ENCODE measurements at places on chromosomes 2 and 18.
A peak's percentile ranks its signal among the peaks of the same experiment; 100 is the strongest.

DNA sequence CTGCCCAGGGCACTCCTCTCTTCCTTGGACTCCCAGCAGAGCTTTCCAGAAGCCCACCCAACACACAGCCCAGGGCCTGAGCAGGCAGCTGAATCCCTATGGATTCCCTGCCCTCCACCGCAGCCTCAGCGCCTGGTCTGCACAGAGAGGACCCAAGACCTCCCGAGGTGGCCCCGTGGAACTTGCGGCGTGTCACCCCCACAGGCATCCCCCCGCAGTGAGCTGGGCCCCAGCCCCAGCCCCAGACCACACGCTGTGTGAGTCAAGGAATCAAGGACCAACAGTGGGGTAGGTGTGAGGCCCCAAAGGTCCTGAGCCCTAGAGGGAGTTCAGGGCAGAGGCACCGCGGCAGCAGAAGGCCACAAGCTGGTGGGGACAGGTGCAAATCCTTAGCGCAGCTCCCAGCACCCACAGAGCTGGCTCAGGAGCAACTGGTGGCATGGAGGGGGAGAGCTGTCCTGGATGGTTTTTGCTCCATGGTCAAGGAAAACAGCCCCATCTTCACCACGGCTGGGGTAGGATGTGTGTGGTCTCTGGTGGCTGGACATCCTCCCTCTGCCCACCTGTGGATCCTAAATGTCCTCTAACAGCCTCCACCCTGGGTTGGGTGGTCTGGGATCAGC is 8.5 kb downstream of the HS6ST1 start:
- DNase-seq: no peak

GRCh38 chr2:135799738-135800137 is 37.2 kb downstream of the LCT start:
- DNase-seq: no peak

GRCh38 chr18:2716394-2717326 is 61.1 kb downstream of the SMCHD1 start:
- no peak for DNase-seq

DNA sequence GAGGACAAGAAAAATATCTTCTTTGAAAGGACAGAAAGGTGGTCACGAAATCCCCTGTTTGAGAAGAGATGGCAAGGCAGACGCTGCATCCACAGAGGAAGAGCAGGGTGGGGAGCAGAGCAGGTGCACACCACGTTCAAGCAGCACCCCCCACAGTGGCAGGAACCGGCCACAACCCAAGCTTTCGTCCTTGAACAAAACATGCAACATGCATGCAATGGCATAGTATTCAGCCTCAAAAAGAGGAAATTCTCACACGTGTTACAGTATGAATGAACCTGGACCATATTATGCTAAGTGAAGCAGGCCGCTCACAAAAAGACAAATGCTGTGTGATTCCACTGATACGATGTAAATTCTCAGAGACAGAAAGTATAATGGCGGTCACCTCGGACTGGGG is 51.4 kb downstream of the CMPK2 start:
- DNase-seq: no peak

DNA sequence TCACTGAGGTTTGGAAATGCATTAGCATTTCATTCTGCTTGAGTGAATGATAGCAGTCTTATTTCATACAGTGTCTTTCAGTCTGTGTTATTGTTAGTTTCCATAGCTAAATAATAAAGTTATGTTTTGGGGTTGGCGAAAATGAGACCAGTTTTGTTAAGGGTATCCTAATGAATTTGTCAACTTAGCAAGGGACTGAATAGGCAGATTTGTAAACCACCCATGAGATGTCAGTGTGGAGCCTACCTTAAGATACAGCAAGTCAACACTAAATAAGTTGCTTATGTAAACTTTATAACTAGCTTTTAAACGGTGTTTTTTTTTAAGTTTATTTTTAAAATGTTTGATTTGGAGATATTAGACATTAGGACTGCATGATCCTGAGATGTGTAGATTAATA is 11.9 kb downstream of the NAPG start:
- no peak for DNase-seq

GRCh38 chr18:6782861-6783260 is 53.3 kb downstream of the ARHGAP28 start:
- DNase-seq: no peak

DNA sequence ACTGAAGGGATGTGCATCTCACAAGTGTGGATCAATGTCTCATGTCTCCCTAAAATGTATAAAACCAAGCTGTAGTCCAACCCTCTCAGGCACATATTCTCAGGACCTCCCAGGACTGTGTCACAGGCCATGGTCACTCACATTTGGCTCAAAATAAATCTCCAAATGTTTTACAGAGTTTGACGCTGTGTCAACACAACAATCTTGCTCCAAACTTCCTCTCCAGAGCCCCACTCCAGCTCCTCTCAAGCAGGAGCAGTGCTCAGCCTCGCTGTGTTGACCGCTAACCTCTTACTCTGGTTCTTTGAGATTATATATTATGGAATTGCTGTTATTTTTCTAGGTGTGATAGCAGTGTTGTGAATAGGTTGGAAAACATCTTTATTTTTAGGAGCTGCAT is 56.2 kb downstream of the CYP27C1 start:
- DNase-seq: no peak

GRCh38 chr2:10369269-10370255 is 66.9 kb downstream of the HPCAL1 start:
- no peak for DNase-seq

DNA sequence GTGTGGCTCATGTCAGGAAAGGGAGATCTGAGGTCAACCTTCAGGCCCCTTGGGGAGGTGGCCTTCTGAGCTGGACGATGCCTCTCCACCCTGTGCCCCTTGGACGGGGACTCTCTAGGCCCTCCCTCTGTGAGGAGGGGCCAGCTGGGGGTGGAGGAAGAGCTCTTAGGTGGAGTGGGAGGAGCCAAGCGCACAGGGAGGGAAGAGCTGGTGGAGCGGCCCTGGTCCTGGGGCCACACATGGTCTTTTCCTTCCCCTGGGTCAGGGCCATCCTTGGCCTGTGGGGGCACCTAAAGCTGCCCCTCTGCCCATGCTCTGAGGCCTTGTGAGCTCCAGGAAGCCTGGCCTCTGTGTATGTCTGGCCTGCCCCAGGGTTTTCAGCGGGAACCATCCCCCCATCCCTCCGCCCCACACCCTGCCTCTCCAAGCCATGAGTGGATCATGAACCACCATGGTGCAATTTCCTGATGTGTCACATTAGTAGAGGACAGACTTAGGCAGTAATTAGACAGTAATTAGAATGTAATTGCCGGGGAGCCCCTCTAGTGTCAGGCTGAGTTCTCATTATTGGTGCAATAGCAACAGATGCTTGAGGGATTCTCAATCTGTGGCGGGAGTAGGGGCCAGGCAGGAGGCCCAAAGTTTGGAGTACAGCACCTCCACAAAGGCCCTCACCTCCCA is 63.0 kb downstream of the GLI2 start:
- DNase-seq: no peak

GRCh38 chr2:218422403-218423086 is 3.6 kb downstream of the VIL1 start:
- DNase-seq: no peak

DNA sequence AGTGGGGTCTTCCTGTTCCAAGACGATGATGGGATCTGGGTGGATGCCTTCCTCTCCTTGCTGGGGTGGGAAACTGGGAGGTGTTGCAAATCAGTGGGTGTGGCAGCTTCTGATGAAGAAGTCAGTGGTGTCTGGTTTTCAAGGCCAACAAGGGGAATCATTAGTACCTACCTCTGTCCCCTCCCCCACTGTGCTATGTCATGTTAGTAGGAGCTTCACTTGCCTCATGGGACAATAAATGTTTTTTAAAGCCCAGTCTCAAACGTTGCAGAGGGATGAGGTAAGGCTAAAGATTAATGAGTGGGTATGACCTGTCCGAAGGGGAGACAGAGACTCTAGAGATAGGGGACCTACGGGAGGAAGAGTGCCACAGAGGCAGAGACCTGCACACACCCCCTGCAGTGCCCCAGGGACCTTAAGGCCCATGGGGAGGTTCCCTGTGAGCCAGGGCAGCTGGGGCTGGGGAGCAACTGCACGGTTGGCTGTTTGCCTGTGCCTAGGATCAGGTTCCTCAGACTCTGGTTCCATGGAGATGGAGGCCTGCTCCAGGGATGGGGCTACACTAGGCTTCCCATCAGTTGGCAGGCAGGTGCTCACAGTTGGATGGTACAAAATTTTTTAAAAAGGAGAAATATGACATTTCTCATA is 37.8 kb upstream of the SLC1A4 start:
- no peak for DNase-seq

- DNase-seq: no peak
These were observed 60.3 kb downstream of the KIAA2012 start for GRCh38 chr2:202133200-202133908.

- DNase-seq: peak; percentile 44
These were observed 83.6 kb downstream of the MREG start for GRCh38 chr2:215929602-215930335.

DNA sequence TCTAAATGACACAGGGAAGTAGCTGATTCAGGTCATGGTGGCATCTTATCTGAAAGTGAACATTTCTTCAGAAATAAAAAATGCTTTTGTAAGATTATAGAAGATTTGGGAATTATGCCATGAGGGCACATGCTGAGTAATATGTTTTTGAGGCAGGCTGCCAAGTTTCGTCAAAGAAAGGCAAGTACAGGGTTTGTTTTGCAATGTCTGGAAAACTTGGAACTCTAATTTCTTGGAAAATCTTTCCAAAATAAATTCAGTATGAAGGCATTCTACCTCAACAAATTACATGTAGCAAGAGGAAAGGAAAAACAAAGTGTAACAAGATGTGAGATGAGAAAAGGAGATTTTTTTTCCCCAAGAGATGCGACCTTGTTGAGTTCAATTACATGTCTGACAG is 167.7 kb downstream of the PLCL1 start:
- no peak for DNase-seq

DNA sequence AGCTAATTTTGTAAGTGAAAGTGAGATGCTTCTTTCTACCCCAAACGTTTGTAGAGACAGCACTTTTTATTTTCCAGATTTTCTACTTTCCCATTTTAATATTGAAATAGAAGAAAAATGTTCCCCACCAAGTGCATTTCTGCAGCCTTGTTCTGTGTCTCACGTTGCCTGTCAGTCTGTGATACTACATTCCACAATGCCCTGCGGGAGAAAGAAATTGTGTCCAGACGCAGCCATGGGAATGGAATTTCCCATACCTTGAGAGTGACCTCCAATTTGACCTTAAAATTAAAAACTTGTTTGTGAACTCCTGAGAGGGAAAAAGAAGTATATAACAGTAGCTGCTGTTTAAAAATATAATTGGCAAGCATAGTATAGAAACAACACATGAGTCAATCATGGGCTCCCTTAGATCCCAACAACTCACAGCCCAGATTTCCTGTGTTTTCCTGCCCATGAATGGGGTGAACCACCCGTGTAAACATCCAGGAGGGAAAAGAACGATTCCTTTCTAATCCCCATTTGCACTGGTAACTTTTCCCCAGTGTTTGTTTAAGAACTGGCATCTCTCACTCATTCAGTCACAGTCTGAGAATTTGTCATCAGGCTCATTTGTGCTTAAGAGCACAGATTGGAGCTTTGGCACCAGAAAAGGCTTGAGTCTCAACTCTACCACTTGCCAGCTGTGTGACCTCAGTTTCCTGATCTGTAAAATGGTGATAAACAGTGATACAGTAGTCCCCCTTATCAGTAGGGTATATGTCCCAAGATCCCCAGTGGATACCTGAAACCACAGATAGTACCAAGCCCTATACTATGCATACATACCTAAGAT is 166.1 kb upstream of the ZNF521 start:
- DNase-seq: no peak

DNA sequence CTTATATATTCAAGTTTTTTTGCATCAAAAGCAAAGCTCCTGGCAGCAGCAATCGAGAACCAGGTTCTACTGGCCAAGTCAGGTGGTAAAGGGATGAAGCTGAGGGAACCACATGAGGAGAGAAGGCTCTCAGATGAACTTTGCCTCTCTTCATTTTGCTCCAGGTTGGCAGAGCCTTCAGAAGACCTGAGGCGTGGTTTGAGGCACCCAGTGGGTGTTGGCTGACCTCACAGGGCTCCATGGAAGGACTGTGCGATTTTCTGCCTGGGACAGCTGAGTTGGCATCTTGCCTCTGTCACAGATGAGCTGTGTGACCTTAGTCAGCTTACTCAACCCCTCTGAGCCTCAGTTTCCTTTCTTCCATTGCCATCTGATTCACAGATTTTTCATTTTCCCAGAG is 89.0 kb downstream of the INSIG2 start:
- no peak for DNase-seq

DNA sequence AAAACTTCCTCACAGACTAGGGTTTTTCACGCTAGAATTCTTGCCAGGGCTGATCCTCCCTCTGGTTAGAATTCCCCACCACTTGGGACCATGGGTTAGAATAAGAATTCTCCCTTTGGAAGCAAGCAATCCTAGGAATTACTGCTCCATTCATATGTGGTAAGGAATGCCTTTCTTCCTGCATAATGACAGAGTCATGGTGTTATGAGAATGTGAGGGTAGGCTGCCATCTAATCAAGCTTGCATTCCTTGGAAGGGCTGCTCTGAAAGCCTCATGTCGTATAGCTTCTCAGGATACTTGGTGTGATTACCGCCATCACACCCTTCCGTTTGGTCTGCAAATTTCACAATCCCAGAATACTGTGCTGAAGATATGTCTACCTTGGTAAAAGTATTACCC is 1282.4 kb upstream of the PIK3C3 start:
- no peak for DNase-seq

GRCh38 chr18:48131042-48131441 is 200.6 kb upstream of the SMAD2 start:
- DNase-seq: no peak

GRCh38 chr2:155310589-155310988 is 612.1 kb downstream of the KCNJ3 start:
- DNase-seq: no peak

- DNase-seq: no peak
These were observed 14.0 kb downstream of the USP34 start for GRCh38 chr2:61456746-61457420.

DNA sequence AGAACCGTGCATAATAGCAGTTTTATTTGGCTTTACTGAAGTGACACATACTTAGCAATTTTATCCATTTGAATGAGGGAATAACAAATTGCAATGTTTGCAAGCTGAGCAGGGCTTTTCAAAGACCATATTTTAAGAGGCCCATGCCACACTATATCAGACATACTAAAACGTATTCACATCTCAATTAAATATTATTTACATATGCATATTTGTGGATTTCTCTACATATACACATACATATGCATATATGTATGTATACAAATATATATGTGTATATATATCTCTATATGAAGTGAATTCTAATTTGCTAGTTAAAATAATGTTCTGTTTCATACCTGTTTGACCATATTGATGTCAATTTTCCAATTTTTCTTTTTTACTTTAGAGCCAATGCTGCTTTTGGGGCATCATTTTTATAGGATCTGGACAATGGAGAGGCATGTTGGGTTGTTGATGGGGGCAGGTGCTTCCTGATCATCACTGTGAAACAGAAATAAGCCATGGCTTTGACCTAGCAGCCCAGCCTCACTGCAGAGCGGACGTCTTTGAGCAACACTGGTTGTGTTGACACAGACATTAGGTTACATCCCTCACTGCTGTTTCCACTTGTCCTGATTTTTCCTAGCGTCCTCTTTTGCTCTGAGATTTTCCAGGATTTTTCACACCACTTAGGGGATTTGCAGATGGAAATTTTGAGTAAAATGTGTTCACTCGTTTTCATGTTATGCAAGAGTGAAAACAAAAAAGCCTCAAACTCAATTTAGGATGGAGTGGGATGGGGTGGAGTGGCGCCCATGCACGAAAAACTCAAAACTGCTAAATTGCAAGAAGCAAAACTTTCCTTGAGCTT is 56.9 kb downstream of the RDH14 start:
- DNase-seq: no peak

All from H1 (cell line).